Activated CD8-positive, alpha-beta memory T cell treated with anti-CD3 and anti-CD28 coated beads for 48 hours (primary cell): ENCODE measurements at places on chromosomes 11 and 22.

GRCh38 chr11:3860375-3860774 lies 4.9 kb downstream of the STIM1 start:
- DNase-seq: no peak

DNA sequence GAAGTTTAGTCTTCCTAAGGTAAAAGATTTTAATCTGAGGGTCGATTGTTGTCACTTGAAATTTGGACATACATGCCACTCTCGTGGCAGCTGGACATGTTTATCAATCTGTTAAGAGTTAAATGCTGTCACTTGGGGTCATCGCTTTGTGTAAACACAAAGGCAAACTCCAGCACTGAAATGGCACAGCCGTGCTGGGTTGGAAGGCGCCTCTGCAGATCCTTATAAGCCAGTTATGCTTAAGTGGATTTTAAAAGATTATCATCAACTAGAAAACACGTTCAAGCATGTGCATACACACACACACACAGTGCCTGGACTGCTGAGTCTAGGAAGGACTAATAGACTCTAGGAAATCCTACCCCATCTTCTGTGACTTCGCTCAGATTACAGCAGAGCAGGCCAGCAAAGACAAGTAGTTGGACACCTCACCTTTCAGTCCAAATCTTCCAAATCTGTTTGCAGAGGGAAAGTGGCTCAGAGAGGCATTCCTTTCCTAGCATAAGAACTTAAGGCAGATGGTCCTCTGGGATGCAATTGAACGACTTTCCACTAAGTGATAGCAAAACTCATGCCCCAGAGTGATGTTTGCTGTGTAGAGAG lies 83.7 kb downstream of the CACNG2 start:
- no peak for DNase-seq

- no peak for DNase-seq
Observed at GRCh38 chr11:114080769-114081168, 21.3 kb downstream of the ZBTB16 start.

DNA sequence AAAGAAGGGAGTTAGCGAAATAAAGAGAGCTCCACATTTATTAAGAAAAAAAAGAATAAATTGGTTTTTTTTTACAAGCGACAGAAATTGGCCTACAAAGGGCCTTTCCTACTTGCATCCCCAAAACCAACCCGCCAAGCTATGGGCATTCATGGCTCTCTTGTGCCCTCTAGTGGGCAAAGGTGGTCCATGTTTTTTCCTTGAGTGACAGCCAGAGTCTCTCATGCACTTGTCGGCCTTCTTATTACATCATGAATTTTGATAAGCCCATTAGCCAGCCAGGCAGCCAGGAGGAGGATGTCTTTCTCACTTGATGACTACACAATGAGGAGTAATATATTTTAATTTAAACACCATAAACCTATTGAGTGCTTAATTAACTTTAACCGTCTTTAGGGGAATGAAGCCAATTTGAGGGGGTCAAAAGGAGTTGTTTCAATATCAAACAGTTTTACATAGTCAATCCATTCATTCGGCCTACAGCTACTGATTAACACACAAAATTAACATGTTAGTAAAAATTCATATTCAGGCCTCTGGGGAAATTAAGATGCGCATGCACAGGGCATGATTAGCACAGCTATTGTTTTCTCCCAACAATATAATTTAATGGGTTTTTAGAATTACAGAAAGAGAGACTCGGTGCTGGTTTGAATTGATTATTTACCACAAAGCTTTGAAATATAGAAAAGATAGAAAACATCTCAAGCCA lies 85.5 kb downstream of the RCN1 start:
- peak; percentile 75 for DNase-seq

DNA sequence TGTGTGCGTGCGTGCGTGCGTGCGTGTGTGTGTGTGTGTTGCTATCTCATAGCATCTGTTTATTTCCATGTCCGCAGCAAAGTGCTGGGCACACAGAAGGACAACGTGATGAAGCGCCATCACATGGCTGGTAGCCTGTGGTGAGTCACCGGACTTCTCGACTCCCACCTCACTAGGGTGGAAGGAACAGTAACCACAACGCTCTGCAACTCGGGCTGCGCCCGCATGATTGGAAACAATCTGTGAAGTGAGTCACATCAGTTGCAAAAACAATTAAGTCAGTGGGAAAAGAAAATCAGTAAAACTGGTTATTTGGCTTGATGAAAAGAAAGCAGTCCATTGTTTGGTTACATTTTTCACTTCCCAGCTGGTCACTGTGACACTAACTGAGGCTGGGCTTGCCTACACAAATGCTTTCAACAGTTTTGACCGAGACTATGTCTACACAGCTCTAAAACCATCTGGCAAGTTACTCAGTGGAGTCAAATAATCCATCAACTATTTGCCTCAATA lies 437.3 kb upstream of the CADM1 start:
- no peak for DNase-seq

DNA sequence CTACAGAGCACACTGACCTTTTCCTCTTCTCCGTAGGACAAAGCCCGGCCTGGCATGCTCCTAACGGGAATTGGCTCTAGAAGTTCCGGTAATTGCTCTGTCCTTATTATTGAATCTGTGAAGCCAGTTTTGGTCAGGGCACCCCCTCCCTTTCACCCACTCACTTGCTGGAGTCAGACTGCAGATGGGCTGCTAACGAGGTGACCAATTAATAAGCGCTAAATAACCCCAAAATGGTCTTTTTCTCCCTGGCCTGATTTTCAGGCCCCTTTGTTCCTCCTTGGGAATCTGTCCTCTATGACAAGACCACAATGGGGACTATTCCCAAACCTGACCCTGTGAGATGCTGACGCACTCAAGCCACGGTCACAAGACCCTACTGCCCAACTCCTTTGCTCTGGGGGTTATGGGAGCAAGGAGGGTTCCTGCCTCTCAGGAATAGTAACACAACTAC lies 610.0 kb upstream of the CADM1 start:
- DNase-seq: no peak

GRCh38 chr11:86811637-86812321 lies 11.4 kb downstream of the PRSS23 start:
- no peak for DNase-seq

DNA sequence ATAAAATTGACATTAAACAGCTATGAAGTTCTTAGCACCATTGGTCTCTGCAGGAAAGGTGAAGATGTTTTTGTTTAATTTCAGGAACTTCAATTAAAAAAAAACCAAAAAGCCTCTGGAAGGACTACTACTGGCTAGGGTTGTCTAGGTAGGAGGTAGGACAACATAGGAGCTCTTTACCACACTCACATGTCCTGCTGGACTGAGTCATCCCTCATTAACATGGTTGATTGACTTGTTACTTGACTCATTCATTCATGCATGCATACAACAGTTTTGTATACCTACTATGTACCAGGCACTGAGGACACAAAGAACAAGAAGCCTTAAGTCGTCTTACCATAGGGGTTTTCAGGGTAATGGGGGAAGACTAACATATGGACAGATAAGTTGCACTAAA lies 216.9 kb upstream of the ARHGAP20 start:
- no peak for DNase-seq

DNA sequence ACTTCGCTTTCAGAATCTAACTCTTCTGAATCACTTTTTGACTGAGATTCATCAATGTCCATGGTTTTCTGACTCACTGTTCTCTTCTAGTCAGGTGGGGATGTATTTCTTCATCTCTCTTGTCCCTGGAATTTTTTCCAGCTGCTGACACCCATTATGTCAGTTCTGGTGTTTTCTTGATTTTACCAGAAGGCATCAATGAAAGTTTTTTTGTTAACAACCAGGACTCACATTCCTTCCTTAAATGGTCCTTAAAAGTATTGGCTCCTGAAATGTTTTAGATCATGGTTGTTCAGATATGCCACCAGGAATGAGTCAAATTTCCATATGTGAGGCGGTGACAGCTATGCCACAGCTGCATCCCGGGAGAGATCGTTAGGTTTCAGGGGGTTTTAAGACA lies 12.9 kb downstream of the MICAL2 start:
- no peak for DNase-seq

- DNase-seq: no peak
Observed at GRCh38 chr11:22903782-22904181, 43.5 kb upstream of the CCDC179 start.

GRCh38 chr22:46007003-46007847 lies 30.3 kb upstream of the WNT7B start:
- no peak for DNase-seq

DNA sequence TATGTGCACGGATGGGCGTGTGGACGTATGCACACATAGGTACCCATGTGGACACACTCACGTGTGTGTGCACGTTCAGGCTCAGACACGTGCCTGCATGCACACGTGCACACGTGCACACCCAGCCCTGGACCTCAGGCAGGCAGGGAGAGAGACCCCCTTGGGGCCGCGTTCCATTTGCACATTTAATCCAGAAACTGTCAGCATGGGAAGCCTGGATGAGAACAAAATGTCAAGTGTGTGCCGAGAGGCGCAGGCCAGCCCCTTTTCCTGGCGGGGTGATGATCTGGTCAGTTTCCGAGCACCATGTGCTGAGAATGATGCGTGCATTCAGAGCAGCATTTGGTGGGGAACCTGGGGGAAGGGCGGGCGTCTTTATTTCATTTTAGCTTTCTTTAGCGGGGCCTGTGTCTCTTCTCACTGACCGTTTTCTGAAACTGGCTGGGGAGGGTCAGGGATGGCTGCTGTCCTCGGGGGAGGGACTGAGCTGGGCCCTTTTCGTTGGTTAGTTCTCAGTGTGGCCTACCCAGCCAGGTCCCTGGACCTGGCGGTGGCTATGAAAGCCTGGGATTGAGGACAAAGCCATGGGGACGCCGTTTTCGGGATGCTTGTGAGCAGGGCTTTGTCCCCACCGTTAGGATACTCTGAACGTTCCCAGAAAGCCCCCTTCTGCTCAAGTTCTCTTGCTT lies 96.3 kb downstream of the KCNQ1 start:
- no peak for DNase-seq

DNA sequence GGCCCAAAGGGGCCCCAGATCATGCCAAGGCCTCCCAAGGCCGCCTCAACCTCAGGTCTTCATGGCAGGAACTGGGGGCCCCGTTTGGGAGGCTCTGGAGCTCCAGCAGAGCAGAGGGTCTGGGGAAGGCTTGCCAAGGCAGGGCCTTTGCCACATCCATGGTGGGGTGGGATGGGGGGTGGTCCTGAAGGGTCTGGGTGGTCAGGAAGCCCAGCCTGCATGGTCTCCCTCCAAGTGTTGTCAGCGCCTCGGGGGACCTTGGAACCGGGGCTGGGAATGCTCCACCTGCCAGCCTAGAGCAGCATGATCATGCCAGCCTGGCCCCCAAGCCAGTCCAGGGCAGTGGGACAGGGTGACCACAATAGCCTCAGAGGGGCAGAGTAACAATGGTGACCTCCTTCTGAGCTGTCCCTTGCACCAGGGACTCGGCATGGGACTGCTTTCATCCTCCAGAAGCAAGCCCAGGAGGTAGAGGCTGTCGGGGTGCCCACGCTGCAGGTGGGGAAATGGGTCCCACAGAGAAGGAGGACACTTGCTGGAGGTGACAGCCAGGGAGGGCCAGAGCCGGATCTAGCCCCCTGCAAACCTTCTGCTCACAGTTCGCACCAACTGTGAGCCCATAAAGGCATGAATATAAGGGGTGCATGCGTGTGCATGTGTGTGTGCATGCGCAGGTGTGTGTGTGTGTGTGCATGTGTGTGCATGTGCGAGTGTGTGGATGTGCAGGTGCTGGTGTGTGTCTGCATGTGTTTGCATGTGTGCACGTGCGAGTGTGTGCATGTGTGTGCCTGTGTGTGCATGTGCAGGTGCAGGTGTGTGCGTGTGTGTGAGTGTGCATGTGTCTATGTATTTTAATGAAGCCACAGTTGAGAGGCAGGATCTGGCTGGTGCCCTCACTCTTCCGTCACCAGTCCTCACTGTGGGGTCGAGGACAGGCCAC lies 63.8 kb downstream of the MYEOV start:
- no peak for DNase-seq

GRCh38 chr22:25942115-25942855 lies 200.3 kb downstream of the MYO18B start:
- no peak for DNase-seq

- no peak for DNase-seq
Observed at GRCh38 chr22:19637408-19638281, 76.7 kb upstream of the SEPTIN5 start.

DNA sequence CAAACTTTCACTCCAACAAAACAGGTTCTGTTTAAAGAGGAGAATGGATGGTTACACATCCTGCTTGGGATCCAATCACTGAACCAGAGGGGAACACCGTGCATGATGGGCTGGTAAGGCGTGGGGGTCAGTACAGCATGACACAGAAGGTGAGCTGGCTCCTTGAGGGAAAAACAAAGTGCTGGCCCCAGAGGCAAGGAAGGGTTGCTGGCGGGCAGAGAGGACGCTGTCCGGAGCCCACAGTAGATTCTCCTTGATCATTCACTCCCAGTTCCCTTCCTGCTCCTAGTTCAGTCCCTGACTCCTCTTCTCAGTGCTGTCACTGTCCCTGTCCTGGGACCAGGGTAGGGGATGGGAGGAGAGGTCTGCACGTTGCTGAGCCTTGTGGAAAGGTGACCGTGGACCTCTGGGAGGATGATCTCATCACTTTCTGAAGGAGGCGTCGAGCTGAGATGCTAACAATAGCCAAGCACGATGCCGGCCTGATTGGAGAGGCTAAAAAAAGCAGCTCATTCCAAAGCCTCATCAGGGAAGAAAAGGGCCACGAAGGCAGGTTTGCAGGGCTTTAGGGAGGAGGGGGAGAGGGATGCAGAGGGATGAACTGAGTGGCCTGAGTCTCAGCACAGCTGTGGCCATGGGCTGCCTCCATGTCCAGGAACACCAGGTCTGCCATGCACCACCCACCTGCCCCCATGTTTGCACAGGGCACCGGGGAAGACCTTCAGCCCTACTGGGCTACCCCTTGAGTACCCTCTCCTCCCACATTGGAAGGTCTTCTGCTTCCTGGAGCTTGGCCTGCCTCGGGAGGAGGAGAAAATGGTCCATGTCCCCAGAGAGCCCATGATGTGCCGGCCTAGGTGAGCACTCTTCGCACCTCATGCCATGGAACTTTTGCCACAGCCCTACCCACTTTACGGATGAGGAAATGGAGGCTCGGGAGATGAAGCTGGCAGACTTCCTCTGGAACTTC lies 72.7 kb upstream of the RTL6 start:
- no peak for DNase-seq

DNA sequence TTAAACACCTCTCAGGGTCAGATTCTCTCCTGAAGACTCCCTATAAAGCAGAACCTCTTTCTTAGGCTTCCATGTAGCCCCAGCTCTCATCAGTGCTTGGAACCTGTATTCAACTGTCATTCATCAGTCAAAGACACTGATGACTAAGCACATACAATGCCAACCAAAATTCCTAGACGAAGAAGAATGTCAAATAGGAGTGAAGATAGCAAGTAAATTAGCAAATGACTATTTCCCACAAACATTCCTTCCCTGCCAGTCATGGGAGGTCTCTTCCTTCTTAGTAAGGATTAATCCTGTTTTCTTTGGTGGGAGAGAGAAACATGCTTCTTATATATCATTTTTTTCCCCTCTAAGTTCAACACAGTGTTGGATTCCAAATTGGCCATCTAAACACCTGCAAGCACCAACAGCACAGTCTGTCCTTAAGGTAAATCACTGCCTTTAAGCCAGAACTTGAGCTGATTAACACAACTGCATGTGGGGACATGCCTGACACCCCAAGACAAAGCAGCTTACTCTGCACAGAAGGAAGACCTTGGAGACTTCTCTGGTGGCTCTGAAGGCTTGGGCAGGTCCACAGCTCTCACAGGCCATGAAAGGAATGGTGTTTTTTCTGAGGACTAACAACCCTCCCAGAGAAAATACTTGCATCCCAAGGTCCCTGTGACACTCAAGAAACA lies 47.5 kb upstream of the ME3 start:
- no peak for DNase-seq
